ENCODE measurements at places on chromosomes 2 and 18.

DNA sequence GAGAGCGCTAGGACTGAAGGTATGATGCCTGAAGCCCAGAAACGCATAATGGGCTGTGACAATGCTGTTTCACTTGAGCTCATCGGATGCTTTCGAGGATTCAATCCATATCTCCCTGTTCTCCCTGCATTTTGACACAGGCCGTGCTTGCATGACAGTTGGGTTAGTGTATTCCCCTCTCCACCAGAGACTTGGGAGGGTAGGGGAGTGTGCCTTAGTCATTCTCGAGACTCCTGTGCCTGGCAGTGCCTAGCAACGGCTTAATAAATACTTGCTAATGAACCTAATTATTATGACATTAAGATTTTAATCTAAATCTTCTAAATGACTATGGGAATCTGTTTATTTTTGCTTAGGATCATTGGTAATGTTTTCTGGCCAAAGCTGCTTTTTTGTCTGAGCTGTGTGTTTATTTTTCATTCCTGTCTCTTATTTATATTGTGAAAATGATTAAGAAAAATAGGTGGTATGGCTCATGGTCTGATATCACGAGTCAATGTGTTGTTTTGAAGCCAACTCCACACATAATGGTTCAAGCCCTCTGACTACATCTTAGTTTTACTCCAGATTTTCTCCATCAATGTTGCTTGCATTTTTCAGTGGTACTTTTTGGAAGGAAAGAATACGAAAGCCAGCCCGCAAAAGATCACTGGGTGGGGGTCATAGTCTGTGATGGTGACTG is 61.3 kb downstream of the NEDD4L start:
- no peak for DNase-seq

DNA sequence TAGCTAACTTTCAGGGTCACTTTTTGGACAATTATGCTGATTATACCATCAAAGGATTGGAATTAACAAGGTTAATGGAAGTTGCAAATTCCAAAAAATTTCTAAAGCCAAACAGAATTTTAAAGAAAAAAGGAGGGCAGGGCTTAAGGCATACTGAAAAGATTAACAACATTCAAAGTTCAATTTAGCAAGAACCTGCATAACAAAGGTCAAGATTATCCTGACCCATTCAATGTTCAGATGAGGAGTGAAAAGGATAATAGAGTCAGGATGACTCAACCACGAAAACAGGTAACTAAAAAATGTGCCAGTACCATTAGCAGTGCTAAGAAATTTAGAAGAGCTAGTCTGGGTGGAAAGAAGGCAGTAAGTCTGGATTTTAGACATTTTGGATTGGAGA is 139.8 kb upstream of the HNMT start:
- no peak for DNase-seq

- no peak for DNase-seq
Observed at GRCh38 chr2:236844711-236845110, 241.0 kb upstream of the COPS8 start.

GRCh38 chr18:8515142-8515865 is 93.9 kb upstream of the RAB12 start:
- DNase-seq, result no peak

DNA sequence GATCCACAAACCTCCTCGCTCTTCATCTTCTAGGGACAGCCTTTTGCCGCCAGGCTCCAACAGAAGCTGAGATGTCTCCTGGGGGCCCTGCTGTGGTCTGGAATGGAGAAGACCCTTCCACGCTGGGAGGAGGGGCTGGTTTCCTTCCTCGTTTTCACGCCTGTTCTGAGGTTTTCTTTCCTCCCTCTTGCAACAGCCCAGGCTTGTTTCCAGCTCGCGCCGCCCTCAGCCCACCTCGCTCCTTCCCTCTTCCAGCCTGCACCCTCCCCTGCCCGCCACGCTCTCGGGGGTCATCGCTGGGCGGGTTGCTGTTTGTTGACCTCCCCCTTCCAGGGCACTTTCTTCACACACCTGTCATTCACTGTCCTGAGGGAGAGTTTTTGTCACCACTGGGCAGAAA is 55.4 kb downstream of the VAPA start:
- DNase-seq, result no peak

DNA sequence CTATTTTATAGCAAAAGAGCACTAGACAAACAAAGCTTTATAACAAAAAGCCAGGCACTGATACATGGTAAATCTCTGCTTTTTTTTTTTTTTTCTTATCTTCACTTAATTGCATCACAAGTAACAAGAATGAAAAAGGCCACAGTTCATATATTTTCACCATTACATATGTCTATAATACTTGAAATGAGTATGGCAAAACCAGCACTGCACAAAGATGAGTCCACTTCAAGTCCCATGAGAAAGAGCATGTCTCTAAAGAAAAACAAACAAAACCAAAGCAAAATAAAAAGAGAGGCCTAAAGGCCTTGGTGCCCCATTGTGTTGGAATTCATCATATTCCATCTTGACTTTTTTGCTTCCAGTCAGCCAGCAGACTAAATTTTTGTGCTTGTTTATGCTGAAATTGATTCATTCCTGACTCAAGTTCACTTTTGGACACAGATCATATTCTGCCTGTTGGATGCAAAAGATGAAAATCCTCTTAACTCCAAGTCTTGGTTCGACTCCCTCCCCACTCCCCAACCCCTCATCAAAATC is 264.9 kb upstream of the CCDC68 start:
- no peak for DNase-seq

DNA sequence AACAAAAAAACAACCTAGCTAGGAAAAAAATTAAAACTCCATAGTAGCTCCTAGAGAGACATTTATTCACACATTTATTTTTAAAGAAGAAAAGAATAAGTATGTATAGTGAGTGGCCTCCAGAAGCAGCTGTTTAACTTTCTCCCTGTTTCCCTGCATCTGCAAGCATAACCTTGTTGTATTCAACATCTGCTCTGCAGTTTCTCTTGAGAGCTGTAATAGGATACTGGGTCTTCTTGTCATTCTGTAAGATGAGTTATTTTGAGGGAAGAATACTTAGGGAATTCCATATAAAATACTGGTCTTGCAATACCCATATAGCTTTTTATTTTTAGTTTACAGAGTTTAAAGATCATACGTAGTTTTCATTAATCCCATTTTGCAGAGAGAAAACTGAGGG is 246.6 kb downstream of the LRRTM1 start:
- no peak for DNase-seq

DNA sequence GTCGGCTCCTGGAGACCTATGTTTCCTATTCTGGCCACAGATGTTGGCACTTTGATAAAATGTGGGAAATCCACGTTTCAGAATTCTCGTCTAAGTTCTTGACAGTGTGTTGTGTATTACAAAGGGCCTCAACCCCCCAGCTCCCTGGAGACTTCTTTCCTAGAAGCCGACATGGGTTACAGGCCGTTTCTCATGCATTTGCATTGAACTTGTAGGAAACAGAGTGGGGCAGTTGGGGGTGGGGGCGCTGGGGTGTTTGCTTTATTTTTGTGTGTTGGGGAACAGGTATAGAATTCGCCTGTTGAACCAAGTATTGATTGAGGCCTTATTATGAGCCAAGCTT is 104.0 kb downstream of the CABLES1 start:
- no peak for DNase-seq

GRCh38 chr2:212157012-212157411 is 381.6 kb downstream of the ERBB4 start:
- DNase-seq, result no peak

- no peak for DNase-seq
Observed at GRCh38 chr18:4016391-4017049, 438.6 kb downstream of the DLGAP1 start.

DNA sequence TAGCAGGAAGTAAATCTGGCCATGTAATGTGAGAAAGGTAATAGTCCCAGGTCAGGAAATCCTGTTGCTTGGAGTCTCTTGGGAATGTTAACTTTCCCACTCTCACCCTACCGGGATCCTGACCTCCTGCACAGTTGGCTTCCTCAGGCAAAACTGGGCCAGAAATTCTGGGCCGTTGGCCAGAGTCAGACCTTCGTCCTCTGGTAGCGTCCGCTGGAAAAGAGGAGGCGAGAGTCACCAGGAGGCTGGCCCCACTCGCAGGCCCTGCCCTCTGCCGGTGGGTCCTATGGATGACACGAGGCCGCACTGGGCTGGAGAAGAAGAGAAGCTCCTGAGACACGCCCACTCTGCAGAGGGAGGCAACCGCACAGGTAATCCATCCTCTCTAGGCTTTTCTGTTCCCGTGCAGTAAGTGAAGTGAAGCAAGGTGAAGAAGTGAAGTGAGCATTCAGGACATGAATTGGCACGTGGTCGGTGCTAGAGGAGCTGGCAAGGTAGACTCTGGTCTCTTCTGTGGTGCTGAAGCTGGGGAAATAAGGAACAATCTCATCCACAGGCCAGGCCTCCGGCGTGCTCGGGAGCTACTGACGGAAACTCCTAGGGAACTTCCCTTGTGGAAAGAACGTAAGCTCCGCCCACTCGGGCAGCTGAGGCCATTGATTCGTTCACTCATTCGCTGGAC is 182.7 kb upstream of the GLI2 start:
- peak; percentile 17 for DNase-seq

GRCh38 chr2:199596549-199596948 is 138.8 kb upstream of the SATB2 start:
- no peak for DNase-seq

DNA sequence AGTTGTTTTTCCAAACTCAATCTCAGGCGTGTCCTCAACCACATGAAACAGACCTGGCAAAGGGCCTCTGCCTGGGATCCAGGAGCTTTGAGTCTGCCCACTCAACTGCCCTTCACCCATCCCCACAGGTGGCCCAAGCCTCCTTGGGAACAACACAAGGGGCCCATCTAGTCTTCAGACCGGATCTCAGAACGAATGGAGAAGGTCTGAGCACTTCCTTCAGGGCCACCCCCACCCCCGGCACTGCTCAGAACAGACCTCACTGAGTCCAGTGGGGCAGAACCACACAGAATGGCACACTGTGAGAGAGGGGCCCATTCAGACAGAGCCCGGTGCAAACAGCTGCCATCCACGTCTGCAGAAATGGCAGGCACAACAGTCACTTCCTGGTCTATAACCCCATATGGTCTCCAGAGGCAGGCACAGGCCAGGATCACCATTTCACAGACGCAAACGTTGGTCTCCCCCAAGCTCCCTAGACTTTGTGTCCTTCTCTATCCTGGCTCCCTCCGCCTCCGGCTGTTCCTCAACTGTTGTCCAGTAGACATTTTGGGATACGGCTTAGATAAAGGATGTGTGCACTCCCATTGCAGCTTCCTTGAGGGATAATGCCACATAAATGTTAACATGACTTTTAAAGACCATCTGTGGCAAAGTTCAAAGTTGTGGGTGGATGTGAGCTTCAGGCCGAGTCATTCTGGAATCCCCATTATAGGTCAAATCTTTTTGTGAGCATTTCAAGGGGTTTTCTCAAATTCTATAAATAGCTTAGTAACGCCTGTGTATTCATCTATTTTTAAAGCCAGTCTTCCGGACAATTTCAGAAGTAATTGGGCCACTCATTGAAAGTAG is 149.7 kb downstream of the SMAD7 start:
- DNase-seq, result no peak

DNA sequence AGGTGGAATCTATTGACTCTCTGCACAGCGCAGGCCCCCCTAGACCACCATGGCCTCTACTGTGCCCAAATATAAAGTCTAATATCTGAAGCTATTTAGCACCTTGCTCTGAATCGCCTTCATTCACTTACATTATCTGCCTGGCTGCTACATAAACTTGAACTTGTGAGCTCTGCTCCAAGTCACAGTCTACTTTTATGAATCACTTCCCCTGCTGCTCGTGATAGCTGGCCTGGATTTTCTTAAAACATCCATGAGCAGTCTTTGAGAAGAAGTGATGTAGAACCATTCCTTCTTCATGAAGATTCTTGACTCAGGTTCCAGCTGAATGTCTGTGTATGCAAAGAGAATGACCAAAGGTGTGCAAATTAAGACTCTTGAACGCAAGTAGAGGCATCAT is 359.5 kb downstream of the RND3 start:
- no peak for DNase-seq

DNA sequence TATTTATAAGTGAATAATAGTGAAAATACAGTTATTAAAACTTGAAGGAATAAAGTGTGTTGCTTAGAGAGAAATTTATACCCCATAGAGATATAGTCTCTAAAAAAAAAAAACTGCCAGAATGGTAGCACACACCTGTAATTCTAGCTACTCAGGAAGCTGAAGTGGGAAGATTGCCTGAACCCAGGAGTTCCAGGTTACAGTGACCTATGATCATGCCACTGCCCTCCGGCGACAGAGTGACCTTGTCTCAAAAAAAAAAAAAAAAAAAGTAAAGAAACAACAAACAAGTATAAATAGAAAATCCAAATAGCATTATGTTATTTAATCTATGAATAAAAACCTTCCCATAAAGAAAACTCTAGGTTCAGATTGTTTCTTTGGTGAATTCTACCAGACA is 7.4 kb upstream of the AGPS start:
- no peak for DNase-seq

- DNase-seq, result no peak
Observed at GRCh38 chr2:54543733-54544396, 87.7 kb downstream of the SPTBN1 start.

DNA sequence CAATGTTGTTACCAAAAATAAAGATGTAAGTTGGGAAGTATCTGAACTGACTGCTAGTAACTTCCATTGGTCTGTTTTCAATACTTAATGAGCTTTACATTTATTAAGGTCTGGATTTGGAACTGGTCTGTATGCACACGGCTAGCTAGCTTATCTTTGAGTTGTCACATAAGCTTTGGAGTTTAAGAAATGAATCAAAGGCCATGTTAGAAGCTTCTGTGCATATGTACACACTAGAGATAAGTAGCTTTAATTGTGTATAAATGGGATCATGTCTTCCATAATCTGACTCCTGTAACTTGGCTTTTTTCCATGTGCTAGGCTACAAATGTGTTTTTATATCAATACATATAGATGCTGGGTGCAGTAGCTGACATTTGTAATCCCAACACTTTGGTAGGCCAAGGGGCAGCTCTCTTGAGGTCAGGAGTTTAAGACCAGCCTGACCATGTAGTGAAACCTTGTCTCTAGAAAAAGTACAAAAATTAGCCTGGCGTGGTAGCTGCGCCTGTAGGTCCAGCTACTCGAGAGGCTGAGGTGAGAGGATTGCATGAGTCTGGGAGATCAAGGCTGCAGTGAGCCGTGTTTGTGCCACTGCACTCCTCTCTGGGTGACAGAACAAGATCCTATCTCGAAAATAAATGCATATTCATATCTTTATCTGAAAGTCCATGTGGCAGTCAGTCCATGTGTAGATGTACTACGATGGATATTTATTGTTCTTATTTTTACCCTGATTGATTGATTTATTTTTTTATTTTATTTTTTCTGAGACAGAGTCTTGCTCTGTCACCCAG is 27.2 kb downstream of the ATIC start:
- DNase-seq, result no peak

GRCh38 chr2:116692988-116693387 is 1121.5 kb upstream of the DDX18 start:
- DNase-seq, result no peak

DNA sequence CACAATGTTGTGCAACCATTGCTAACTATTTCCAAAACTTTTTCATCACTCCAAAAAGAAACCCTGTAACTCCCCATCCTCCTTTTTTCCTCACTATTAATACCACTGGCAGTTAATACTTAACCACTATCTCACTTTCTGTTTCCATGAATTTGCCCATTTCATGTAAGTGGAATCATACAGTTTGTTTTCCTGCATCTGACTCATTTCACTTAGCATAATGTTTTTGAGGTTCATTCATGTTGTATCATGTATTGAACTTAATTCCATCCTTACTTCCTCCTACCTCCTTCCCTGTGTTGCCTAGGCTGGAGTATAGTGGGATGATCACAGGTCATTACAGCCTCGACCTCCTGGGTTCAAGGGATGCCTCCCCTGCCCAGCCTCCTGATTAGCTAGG is 68.3 kb downstream of the FAM117B start:
- no peak for DNase-seq

All from stimulated activated CD8-positive, alpha-beta memory T cell treated with anti-CD3 and anti-CD28 coated beads, Interleukin-2, amount 100 ng/mL, for 48 hours (primary cell).